Suppressor macrophage (primary cell): ENCODE measurements at places on chromosomes 12 and 14.

- no peak for DNase-seq
These were observed 8.7 kb downstream of the NOC4L start for GRCh38 chr12:132152953-132153352.

GRCh38 chr14:68596701-68597100 lies 196.2 kb downstream of the ZFP36L1 start:
- no peak for DNase-seq

GRCh38 chr14:99955826-99956455 lies 109.3 kb upstream of the EVL start:
- DNase-seq: no peak

DNA sequence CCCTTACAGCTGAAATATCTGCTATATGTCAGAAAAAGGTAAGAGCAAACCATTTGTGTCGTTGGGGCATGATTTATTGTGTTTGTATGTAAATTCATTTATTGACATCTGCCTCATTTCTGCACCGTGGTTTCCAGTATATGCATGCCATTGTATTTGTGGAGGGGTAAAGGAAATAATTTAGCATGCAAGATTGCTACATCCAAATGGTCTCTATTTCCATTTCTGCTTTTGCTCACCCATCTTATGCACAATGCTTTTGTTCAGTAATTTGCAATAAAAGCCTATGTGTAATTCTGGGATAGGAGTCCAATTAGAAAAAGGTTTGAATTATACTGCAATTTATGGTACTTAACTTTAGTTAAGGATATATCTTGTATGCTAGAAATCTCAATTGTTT lies 101.8 kb downstream of the UNC79 start:
- peak; percentile 66 for DNase-seq

DNA sequence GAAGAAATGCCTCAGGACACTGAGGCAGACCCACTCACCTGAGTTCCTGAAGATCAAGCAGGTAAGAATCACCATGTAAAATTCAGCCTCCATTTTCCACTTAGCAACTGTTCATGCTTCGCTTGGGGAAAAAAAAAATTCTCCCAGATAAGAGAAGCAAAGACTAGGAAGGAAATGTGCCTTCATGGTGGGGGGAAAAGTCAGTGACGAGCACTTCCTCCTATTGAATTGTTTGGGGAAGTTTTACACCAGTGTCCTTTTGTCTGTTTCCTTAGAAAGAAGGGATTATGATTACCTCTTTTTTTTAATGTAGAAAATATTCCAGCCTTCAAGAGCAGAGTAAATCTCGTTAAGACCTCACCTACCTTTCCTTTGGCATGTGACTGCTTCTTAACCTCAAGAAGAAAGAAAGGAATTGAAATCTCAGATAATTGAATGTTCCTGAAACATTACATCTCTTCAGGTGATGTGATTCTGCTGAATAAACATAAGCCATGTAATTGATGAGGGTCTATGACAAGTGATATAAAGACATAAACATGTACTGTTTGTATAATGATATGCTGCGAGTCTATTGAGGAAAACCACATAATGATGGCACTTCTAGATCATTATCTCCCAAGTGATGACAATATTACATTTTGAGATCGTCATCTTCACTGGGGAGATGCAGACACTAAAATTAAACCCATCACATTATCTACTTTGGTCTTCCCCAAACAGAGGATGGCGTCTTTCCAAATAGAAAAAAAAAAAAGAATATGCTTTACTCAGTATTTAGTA lies at the start of gene PTPRB:
TSS of gene PTPRB (minus strand) at position 127 of the 783 bp plus-strand sequence. CDS start at position 93, 34 bp downstream.
- DNase-seq: no peak

- no peak for DNase-seq
These were observed 9.6 kb downstream of the BMP4 start for GRCh38 chr14:53947094-53947445.

DNA sequence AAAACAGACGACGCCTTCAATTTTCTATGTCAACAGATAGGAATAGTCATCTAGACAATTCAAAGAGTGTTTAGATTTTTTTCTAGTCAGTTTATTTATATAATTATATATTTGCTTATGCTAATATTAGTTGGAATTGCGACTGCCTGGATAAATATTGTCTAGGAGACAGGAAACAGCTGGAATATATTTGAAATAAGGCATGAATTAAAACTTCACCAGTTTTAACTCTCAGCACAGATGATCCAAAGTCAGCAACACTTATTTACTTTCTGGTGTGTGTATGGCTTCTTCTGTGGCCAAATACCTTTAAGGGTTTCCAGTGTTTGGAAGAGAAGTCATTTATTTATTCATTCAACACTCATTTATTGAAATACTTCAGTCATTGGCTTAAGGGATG lies 1215.4 kb upstream of the USP15 start:
- no peak for DNase-seq

DNA sequence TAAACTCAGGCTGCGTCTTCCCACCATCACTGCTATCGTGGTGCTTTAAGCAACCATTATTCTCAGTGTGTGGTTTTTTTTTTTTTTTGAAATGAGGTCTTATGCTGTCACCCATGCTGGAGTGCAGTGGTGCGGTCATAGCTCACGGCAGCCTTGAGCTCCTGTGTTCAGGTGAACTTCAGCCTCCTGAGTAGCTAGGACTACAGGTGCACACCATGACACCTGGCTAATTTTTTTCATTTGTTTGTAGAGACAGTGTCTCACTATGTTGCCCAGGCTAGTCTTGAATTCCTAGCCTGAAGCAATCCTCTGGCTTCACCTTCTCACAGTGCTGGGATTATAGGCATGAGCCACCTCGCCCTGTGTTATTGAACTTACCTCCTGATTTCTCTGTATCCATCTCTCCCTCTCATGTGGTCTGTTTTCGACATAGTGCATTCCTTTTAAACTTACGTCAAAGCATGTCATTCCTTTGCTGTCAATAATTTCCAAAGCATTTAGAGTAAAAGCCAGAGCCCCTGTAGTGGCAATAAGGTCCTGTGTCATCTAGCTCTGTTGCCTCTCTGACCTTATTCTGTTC lies 255.5 kb downstream of the SNAPC1 start:
- DNase-seq: no peak

DNA sequence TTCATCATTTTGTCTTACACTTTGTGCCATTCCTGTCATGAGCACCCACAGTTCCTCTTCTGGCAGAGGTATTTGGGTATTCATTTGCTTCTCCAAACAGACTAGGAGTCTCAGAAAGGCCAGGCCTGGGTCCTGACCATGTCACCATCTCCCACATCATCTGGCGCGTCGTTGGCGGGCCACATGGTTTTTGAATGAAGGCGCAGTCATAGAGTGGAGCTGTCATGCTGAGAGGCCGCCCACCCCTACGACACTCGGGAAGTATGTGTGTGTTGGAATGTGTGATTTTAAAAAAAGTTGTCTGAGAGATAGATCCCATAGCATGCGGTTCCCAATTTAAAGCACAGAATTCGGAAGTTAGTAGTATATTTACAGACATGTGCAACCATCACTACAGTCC lies 15.6 kb upstream of the TTC7B start:
- DNase-seq: peak; percentile 30

DNA sequence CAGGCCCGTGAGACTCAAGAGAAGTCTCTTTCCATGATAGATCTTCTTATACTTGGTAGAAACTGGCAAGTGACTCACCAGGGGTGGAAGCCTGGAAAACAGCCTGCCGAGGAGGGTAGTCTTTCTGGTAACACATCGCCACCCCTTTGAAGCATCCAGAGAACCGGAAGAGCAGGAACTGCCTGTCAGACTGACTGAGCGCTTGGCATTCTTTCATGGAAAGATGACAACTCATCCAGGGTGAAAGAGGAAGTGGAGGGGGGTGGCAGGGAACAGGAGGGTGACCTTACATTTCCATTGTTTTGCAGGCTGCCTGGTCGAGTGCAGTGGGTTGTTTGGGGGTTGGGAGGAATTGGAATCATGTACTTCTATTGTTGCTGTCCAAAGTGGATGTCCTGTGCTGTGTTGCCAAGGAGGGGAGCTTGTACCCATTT lies 34.5 kb downstream of the PRKCH start:
- peak; percentile 90 for DNase-seq

DNA sequence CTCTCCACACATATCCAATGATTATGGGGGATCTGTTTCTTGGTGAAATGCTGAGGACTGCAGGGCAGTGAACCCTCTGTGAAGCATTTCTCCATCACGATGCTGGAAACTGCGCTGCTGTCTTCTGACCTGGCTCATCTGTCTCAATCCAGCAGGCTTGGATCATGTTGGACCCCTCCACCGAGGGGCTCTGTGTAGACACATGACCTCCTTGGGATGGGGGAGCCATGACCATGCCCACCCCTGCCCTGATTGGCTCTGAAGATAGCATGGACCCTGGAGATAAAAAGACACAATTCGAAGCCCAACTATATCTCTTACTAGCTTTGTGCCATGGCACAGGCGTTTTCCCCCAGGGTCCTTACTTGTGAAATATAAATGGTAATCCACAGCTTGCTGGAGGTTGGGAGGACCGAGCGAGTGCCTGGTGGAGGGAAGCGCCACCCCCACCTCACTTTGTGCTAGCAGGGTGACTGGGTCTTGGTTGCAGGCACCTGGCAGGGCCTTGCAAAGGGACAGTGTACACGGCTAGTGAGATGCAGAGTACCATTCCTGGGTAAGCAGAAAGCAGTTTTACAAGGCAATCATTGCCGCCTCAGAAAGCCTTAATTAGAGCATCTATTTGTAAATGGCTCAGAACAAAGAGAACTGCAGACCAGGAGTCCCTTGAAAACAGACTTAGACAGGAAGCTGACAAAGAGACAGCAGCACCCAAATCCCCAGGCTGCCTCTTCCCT lies 2.4 kb upstream of the KRT83 start:
- DNase-seq: no peak

DNA sequence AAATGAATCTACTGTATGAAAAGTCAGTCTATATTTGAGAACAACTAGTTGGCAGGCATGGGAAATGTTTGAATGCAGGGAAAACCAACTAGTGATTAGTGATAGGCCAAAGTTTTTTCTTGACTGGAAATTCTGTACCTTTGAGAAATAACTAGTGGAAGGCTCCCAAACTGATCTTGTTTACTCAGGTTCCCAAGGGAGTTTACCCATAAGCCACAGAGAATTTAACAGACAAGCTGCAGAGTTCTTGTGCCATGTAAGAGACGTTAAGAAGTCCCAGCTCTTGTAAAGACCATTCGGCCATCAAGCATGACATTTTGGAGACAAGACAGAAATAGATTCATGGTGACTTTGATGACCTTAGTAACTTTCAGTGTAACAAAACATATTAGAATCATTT lies 1882.8 kb upstream of the SEL1L start:
- no peak for DNase-seq

- DNase-seq: no peak
These were observed 26.9 kb upstream of the FERMT2 start for GRCh38 chr14:52977798-52978197.

DNA sequence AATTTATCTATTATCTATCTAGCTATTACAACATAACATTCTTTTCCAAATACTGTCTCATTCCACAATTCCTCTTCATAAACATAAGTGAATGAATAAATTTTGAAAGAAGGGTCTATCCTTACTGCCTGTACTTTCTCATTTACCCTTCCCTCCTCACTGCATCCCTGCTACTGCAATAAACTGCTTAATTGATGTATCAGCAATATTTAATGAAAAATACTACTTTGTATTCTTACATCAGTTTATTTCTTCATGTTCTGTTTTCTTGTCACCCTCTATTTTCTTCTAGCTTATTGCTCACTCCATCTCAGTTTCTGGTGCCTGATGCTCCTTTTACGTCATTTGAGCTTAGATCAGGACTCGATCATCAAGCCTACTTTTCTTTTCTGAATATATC lies 695.7 kb upstream of the ATXN7L3B start:
- DNase-seq: no peak

DNA sequence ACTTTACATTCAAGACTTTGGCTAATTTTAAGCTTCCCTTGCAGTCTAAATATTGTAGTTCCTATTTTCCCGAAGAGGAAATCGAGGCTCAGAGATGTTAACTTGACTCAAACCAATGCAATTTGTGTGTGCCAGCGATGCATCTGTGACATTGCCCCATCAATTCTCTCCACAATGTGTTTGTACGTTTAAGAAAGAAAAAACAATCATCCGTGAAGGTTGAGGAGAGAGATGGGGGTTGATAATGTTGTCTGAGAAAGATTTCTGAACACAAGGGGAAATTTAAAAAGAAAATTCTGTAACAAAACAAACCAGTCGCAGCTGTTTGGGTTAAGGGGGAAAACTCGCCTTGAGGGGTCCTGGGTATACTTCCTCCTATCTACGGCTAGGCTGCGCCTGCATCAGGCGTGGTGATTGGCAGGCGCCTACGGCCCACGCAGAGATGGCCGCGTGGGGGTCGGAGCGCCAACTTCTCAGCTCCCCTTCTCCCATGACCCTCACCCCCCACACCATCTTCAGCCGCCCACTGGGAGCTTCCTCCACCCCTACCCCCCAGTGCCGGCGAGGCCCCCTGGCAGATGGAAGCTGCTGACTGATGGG lies 12.3 kb downstream of the SIX1 start:
- DNase-seq: no peak

DNA sequence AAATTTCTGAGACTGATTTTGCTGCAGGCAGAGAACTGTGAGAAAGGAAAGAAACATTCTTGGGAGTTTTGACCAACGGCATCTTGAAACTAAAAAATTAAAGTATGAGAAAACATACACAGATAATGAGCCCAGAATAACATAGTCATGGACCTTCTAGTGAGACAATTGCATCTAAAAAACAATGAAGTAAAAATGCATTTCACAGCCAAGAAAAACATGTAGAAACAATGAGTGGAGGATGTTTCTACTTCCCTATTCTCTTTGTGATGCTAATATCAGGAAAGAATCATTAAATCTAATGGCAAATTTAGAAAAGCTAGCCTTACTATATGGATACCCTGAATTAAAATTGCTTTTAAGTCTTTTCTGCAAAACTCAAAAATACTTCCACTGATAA lies 12.2 kb upstream of the PLEKHG7 start:
- DNase-seq: no peak

- no peak for DNase-seq
These were observed at the start of gene AKAP6 for GRCh38 chr14:32329146-32329545. AKAP6 (plus strand) TSS chr14:32329298; CDS start chr14:32433494, 104,196 bp downstream.

- no peak for DNase-seq
These were observed 100.0 kb downstream of the DUSP6 start for GRCh38 chr12:89252284-89252683.

GRCh38 chr14:50357124-50357523 lies 39.6 kb downstream of the CDKL1 start:
- no peak for DNase-seq

DNA sequence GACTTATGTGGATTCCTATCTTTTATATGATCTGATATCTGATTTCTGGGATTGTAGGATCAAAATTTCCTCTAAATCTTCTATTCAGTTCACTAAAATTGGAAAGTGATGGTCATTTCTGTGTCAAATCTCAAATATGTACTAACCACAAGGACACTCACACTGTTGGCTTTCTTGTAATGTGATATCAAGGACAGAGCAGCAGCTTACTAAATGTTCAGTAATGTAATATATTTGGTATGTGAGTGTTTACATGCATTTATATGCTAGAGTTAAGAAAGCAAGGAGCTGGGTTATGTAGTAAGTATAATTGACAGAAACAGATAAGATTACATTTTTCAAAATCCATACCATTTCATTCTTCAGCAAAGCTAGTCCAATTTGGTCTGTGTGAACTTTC lies 16.5 kb downstream of the PUS7L start:
- no peak for DNase-seq
